Stimulated activated CD4-positive, alpha-beta T cell treated with anti-CD3 and anti-CD28 coated beads, Interleukin-1b, Interleukin-23, amount 100 ng/mL, for 1 hour (primary cell): ENCODE measurements at places on chromosomes 4 and X.

GRCh38 chrX:41720125-41720779, 3.7 kb upstream of the GPR82 start:
- DNase-seq: no peak

DNA sequence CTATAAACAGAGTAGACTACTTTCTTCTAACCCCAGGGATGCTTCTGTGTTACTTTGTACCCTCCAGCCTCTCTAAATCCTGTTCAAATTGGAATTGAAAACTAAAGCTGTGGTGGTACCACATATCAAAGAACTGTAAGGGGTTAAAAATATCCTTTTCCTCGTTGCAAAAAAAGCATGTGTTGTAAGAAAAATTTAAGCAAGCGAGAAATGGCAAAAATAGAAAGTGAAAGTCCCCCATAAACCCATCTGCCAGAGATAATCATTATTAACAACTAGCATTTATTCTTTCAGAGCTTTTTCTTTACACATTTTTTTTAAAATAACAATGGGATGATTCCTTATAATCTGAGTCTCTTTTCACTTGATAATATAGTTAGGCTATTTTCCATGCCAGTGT, 40.6 kb downstream of the TMEM164 start:
- DNase-seq: no peak

DNA sequence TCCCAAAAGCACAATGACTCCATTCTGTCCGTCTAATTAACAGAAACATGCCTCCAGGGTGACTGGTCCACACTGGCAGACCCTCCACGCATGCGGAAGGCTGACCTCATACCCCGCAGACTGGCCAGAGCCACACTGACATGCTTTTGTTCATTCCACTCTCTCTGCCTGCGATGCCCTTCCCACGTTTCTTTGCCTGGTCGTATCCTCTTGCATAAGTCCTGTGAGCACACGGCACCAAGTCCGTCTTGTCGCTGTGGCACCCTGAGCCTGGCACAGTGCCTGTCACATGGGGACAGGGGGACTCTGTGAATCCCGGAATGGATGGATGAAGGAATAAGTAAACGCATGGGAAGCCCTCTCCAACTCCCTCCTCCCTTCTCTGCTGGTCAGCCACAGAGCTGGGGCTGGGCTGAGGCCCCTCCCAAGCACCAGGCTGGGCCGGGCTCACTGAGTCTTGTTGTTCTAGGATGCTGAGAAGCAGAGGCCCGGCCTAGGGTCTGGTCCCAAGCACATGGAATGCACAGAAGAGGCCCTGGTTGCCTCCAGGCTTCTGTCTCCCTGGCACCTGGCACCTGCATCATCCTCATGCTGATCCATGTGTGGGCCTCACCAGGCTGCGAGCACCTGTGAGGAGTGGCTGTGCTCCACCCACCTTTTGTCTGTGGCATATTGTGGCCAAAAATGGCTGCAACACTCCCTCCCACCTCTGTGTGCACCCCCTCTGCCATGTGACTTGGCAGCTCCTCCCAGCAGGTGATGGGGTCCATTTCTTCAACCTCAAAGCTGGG, 38.9 kb upstream of the C4orf50 start:
- DNase-seq: no peak

GRCh38 chrX:108641589-108642272, 94.6 kb downstream of the IRS4 start:
- no peak for DNase-seq
